ENCODE measurements at places on chromosomes 2 and 18. TPM values are rescaled to one million over a fixed set of nuclear protein-coding genes. Genes with fewer than 3 reads are reported as not detected.

Gene SLC9A4
- not detected for total RNA-seq

Gene ANKMY1
- 4.0 TPM for total RNA-seq

Gene HJURP
- total RNA-seq, result 23.1 TPM

Gene ANKAR
- total RNA-seq, result 3.0 TPM

Gene SNORC
- total RNA-seq, result under 0.01 TPM

Gene PID1
- total RNA-seq, result 0.46 TPM

Gene SATB2
- total RNA-seq, result 0.32 TPM

Gene ECEL1
- not detected for total RNA-seq

Gene PRSS56
- not detected for total RNA-seq

Gene AQP12A
- total RNA-seq, result not detected

Gene LYPD6B
- total RNA-seq, result not detected

Gene GNAL
- total RNA-seq, result 0.15 TPM

All from epithelial cell of umbilical artery (primary cell).